Hematopoietic multipotent progenitor cell treated with erythropoietin and hydrocortisone succinate and interleukin-3 and kit ligand, for 17 days (in vitro differentiated cells): ENCODE measurements at places on chromosomes 4 and X.

DNA sequence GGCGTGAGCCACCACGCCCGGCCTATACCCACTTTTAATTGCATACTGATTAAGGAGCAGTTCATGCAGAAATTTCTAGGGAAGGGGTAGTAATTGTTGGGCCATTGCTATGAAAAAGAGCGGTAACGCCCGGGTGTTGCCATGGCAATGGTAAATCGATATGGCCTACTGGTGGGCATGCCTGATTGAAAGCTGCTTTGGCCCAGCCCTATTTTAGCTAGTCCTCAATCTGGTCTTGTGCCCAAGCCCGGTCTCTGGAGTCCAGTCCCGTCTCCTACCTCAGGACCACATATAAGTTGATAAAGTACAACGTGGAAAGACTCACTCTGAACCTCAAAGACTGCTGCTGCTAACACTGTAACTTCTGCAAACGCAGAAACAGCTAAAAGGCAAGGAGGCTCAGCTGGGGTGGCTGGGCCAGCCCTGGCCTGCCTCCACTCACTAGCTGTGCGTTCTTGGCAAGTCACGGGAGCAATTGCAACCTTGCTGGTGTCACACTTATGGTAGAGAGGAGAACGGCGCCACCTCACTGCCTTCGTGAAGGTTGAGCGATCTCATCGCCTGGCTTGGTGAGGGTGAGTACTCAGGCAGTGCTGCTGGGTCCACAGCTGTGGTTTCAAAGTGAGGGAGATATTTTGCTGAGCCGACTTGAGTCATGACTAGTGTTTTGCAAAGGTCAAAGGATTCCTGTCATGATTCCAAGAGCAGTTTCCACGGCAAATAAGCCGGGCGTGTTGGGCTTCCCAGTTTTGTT is 57.0 kb upstream of the GRPEL1 start:
- DNase-seq, result no peak

GRCh38 chr4:177232473-177232872 is 77.2 kb upstream of the NEIL3 start:
- no peak for DNase-seq

GRCh38 chrX:22542641-22543040 is 269.9 kb downstream of the CBLL2 start:
- DNase-seq, result no peak

DNA sequence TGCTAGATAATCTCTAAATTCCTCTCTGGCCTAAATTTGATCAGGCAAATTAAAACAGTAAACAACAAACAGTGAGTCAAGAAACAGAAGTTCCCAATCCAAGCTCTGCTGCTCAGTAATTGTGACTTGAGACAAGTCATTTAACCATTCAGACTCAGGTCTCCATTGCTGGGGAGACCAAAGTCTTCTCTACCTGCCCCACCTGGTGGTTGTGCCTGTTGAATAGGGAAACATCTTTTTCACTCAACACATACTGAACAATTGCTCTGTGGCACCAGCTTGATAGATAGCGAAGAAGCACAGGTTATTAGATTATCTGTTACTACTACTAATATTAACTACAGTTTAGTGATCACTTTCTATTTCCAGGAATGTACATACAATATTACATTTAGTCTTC is 112.1 kb upstream of the EOLA2 start:
- no peak for DNase-seq

- DNase-seq, result peak; percentile 78
Observed at GRCh38 chr4:2261110-2261852, 628 bp downstream of the MXD4 start.

DNA sequence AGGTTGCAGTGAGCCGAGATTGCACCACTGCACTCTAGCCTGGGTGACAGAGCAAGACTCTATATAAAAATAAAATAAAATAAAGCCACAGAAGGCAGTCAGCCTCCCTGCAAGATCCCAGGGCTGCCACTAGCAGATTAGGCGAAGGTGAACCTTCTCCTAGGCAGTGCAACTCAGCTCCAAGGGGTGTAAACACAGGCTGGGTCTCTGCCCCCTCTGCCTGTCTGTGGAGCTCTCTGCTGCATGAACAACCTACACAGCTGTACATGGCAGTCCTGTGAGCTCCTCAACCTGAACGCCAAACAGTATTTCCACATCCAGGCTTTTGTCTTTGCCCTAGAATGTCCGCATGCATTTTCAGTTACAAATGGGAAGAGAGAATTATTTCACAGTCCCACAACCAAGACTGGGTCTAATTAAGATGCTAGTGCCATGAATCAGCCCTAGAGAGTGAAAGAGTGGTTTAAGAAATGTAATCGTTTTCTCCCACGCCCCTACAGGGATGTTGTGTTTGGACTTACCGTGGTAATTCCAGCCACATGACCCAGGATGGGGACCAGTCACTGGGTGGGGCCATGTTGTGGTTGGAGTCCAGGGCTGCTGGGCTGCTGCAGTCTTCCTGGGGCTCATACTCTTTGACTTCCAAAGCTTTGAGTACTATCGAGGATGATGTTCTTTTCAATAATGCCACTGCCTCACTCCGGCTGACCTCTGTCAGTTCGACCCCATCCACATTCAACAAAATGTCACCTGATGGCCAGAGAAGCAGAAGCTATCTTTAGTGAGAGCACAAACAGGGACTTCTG is 99.0 kb downstream of the FIP1L1 start:
- no peak for DNase-seq

GRCh38 chr4:154640999-154641398 is 28.5 kb upstream of the FGG start:
- no peak for DNase-seq

GRCh38 chrX:25596921-25597320 is 541.2 kb upstream of the MAGEB18 start:
- DNase-seq, result no peak

GRCh38 chrX:17812763-17813162 is 48.3 kb downstream of the RAI2 start:
- no peak for DNase-seq

- no peak for DNase-seq
Observed at GRCh38 chr4:184346682-184347081, 127.7 kb downstream of the IRF2 start.

DNA sequence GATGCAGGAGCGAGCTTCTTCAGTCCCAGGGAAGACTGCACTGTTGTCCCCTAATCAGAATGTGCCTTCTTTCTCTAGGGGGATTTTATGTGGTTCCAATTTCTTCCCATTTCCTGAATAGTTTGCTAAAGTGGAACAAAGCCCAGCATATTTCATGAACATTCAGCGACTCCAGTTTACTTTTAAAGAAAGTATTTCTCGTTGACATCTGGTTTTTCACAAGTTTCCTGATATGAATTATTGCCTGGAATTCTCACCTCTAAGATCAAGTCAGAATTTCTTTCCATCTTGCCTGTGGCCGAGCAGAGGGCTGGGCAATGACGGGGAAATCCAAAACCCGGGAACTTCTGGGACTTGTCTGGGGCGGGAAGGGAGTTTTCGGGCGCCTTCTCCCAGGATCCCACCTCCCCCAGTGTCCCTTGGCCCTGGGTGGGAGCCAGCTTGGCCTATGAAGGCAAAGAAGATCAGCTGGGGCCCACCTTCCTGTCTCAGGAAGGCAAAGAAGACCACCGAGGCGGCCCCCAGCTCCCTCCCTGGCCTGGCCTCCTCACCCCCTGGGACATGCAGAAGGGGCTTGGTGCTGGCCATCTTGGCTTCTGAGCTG is 15.4 kb downstream of the SORCS2 start:
- DNase-seq, result no peak

GRCh38 chr4:87073199-87074120 is 138.6 kb downstream of the AFF1 start:
- no peak for DNase-seq

GRCh38 chr4:6732441-6733357 is 16.7 kb downstream of the BLOC1S4 start:
- DNase-seq, result peak; percentile 96

DNA sequence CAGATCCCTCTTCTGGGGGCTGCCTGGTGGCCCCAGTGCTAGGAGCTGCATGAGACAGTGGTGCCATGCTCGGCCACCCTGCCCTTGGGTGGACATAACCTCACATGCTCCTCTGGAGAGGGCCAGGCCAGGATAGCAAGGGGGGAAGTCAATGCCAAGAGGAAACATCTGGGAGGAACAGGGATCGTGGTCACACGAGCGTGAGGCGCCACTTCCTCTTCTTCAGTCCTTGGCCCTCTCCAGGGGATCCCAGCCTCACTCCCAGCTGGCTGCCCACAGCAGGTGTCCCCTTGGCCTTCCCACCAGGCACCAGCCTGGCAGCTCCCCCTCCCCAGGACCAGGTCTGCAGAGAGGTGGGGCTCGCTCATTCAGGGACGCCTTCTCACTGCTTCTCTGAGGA is 28.6 kb downstream of the TBC1D14 start:
- DNase-seq, result no peak
